Stimulated activated CD8-positive, alpha-beta memory T cell treated with anti-CD3 and anti-CD28 coated beads, Interleukin-4, amount 100 ng/mL, for 48 hours (primary cell): ENCODE measurements at places on chromosomes 16 and 17.

GRCh38 chr17:21202512-21202911, 11.4 kb downstream of the TMEM11 start:
- no peak for DNase-seq

DNA sequence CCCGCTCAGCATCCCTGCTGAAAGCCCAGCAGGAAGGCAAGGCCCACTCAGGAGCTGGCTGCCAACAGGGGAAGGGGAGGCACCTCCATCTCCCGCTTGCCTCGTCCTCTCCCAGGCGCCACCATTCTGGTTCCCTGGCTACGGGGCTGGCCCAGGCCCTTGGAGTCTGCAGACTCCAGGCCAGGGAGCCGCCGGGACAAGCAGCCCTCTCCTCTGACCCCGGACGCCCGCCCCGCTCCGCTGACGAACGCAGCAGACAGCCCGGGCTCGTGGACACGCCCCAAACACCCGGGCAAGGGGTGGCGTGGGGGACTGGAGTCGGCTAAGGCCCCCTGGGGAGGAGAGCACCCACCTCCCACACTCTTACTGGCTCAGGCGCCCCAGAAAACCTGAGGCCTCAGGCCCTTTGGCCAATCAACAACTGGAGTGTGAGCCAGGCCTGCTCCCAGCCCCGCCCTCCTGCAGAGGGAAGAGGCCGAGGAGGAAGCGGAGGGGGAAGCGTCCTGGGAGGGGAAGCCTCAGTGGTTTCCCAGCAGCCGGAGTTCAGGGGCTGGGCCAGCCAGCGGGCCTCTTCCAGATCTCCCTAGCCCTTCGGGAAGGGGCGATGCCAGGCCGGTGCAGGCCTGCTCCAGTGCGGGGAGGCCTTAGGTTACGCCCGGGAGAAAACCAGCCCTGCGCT, 4.2 kb downstream of the MNT start:
- DNase-seq, result peak; percentile 70

- DNase-seq, result no peak
These were observed 40.1 kb upstream of the SLC38A10 start for GRCh38 chr17:81334987-81335772.

GRCh38 chr16:3023415-3023668, 400 bp downstream of the HCFC1R1 start:
- DNase-seq, result no peak

DNA sequence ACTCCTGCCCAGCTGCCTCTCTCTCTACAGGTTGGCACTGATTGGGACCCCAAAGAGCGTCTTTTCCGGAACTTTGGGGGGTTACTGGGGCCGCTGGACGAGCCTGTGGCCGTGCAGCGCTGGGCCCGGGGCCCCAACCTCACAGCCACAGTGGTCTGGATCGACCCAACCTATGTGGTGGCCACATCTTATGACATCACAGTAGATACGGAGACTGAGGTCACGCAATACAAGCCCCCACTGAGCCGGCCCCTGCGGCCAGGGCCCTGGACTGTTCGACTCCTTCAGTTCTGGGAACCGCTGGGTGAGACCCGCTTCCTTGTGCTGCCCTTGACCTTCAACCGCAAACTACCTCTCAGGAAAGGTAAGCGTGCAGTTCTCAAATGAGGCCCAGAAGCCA, 12.3 kb downstream of the XYLT2 start:
- DNase-seq, result no peak

DNA sequence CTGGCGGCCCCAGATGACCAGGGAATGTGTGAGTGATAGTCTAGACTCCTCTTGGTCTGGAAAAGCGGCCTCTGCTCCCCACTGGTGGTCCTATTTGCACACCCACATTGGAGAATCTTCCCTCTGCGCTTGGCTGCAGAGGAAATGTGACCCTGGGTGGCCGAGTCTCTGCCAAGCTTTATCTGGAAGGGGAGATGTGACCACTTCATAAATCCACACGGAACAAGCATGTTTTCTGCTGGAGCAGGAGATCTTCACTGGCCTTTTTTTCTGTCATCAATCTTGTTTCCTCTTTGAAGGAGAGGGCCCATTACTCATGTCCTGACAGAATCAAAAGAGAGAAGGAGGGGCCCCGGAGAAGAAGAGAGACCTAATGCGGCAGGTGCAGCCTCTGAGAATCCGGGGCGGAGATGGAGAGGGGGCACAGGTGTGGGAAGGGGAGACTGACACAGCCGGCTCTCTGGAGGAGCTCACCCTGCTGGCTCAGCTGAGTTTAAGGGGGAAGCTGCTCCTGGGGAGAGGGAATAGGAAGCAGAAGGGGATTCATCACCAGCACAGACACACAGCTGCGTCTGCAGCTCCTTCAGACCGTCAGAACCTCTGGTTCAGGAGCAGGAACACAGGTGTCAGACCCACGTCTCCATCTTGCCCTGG, 116.3 kb downstream of the SOX9 start:
- no peak for DNase-seq

DNA sequence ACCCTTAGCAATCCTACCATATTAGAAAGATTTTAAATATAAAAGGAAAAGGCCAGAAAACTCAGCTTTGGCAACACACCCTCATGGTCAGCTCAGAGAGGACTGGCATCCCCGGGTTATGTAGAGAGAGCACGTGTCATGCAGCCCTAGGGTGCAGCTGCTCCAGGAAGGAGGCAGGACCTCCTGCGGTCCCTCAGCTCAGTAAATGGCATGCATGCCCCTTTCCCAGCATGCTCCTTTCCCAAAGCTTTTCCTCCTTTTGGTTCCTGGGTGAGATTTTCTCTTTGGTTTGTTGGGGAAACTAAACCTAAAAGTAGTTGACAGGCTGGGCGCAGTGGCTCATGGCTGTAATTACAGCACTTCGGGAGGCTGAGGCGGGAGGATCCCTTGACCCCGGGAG, 3.9 kb downstream of the GAN start:
- DNase-seq, result no peak

DNA sequence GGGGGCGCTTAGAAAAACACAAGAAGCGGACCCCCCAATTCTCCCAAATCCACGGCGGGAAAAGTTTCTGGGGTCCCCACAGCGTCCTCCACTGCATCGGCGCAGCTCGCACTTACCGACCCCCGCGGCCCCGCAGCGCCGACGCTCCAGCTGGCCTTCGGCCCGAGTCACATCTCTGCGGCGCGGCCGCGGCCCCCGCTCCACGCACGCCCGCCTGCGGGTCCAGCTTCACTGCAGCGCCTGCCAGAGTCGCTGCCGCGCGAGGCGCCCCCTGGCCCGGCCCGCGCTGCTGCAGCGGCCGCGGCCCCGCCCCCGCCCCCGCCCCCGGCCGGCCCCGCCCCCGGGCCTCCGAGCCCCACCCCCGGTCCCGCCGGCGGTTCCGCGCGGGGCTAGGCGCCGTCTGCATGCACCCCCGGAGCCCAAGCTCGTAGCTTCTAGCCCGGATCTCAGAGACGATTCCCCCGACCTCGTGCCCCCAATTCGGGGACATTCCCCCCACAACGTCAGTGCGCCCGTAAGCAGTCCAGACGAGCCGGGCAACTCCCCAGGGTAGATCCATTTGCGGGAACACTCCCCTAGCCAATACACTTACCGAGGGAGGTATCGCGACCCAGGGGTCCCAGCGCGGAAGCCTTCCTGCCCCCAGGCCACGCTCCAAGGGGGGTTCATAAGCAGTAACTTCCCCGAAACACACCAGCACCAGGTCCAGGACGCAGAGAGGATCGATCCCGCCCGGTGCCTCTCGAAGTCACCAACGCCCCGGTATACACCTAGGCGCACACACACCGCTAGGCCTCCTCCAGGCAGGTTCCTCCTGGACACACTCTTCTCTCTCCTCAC, at the start of gene GPRC5B:
TSS of gene GPRC5B (minus strand) at position 238 of the 840 bp plus-strand sequence. CDS start 12,003 bp downstream, outside the sequence.
- DNase-seq, result peak; percentile 46

GRCh38 chr17:35265071-35265470, 22.2 kb downstream of the SLFN5 start:
- DNase-seq, result no peak

GRCh38 chr17:21172846-21173245, 41.1 kb downstream of the TMEM11 start:
- DNase-seq, result no peak

DNA sequence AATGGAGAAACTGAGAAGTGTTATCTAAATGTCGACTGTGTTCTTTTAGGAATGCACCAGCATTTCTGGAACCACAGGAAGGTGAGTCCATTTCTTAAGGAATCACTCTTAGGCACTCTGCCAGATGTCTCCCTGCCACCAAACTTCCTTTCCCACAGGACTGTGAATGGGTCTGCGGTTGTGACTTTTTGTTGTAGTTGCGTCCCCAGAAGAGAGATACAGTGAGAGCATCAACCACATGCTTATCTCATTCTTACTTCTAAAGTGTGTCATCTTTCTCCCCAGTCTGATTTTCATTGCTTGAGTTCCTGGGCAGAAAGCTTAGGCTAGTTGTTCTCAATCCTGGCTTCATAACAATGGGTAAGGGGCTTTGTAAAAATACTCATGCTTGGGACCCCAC, 13.4 kb downstream of the ITPRIPL2 start:
- no peak for DNase-seq

DNA sequence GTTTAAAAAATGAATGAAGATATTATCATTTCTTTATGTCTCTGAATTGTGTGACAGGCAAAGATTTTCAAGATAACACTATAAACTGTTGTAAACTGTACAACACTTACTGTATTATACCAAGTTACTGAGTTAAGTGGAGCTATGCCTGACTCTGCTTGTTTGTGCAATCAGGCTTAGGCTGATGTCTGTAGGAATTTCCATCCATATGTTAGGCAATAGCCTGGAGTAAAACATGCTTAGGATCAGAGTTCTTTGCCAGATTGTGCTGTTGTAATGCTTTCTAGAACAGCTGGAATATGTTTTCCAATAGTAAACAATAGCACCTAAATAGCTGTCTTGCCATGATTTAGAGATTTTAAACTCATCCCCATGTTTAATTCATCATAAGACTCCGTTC, 1496.7 kb downstream of the CDH11 start:
- no peak for DNase-seq

GRCh38 chr16:3878610-3879009, 1.9 kb downstream of the CREBBP start:
- DNase-seq, result no peak

GRCh38 chr16:30663820-30664219, 5.6 kb downstream of the FBRS start:
- no peak for DNase-seq

DNA sequence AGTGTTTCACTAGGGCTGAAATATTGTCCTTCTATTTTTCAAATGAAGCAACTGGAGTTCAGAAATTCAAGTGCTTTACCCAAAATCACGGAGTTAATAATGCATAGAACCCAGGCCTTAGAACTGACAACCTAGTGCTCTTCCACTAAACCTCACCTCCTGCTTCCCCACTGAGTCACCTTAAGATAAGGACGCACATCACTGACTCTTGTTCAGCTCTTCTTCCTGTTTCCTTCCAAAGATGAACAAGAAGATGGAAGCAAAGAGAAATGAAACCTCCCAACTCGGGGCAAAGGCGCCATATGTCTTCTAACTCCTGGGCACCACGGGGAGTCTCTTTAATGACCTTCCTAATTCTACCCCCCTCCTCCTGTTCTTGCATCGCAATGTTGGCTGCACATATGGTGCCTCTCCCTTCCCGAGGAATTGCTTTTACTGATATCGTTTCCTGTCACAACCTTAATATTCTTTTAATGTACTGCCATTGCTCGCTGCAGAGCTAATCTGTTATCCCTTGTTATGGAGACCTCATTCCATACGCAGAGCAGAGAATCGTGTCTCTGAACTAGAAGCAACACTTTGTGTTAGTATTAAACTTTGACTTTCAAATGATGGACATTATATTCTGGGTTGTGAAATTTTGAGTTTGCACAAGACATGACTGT, 591.4 kb downstream of the TMEM114 start:
- DNase-seq, result no peak

DNA sequence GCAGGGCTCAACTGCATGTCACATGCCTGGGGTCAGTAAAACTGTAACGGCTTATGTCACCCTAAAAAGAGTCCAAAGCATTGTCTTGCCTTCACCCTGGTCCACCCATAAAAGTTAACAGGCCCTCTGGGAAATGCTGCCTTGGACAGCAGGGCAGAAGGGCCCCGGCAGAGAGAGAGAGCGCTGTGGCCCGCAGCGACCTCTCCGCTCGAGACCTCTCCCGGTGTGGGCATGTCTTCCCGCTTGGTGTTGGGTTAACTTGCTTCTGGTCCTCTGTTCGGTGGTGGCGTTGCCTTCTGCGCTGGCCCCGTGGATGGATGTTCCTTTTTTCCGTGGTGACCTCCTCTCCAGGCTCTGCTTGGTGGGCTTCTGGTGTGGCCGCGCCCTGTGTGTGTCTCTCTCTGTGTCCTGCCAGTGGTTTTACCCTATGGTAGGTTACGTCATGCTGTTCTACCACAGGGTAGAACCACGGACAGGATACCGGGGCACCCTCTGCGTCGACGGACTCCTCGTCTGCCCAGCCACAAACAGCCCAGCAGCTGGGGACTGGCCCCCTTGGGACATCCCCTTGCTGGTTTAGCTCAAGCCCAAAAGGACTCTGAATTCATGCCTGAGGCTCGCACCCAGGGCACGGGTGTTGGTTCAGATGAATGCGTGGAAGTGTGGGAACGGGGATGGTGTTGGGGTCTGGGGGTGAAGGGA, 18.3 kb upstream of the CLEC18A start:
- DNase-seq, result no peak

- peak; percentile 69 for DNase-seq
These were observed 80.5 kb downstream of the SMG6 start for GRCh38 chr17:2222901-2223616.

DNA sequence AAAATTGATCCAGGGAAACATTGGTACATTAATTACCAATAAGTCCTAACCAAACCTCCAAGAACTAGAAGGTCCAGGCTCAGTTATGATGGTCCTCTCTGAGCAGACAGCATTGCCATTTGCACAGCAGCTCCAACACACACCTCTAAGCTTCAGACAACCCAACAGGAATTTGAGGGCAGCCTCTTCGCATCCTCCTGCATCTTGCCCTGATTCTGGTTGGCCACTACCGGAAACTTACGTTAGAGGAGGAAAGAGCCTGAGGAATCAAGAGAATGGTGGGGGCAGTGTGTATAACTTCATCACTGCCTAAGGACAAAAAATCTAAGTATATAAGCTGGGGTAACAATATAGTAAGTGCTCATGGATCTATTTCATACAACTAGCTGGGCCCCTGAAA, 15.7 kb downstream of the FAM117A start:
- DNase-seq, result no peak

- DNase-seq, result no peak
These were observed 236.1 kb upstream of the C16orf82 start for GRCh38 chr16:26830428-26831127.

DNA sequence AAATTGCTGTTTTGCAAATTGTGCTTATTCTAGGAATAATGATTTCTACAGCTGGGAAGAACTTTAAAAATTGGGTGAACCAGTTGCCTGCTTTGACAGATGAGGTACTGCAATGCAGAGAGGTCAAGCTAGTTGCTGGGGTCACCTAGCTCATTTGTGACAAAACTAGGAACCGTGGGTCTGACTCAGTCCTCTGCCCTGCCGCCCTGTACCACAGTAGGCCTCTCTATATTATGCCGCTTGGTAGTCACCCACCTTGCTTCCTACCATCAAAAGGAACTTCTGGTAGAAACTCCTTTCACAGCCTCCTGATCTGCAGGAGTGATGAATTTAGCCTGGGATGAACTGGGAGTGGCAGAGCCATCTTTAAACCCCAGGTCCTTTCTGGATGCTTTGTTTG, 105.7 kb downstream of the PITPNC1 start:
- no peak for DNase-seq

GRCh38 chr16:69618721-69619120, 53.0 kb downstream of the NFAT5 start:
- no peak for DNase-seq

- DNase-seq, result no peak
These were observed 557.4 kb upstream of the ZFHX3 start for GRCh38 chr16:73605309-73605708.

GRCh38 chr16:4373356-4373908, 1.8 kb downstream of the VASN start:
- no peak for DNase-seq
